ENCODE measurements at places on chromosomes 3 and 15.

- DNase-seq, result no peak
Observed at GRCh38 chr3:197216169-197216860, 82.1 kb downstream of the DLG1 start.

GRCh38 chr3:194418671-194419070 lies 19.6 kb upstream of the GP5 start:
- no peak for DNase-seq

DNA sequence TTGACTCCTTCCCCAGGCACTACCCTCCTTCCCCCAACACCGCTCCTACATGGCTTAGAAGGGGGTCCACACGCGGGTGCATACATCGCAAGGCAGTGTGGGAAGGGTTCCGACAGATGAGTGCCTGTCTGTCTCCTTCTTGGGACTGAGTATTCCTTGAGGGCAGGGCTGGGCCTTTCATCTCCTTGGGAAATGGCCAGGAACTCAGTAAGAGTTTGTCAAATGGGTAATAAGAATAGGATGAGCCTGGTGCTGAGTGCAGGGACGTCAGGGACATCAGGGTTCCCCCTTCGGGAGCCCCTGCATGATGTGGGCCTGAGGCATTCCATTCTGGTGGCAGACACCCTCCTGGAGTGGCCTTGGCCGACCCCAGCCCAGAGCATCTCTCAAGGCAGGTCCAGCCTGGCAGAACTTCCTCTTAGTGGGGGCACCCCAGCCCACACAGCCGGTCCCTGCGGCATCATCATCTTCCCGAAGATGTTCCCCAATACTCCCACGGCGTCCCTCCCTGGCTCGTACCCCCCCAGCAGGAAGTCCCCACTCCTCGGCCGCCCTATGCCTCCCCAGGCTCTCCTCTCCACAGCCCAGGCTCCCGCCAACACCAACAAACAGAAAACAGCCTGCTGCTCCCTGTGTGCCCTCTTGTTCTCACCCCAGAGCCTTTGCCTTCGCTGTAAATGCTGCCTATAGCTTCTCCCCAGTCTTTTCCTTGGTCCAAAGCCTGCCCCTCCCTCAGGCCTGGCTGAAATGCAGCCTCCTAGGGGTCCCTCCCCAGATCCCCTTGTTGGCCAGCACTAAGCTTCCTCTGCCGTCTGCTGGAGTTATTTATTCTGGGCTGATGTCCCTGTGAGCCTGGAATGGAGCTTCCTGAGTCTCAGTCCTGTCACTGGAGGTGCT lies 67.5 kb upstream of the LCTL start:
- DNase-seq, result no peak

DNA sequence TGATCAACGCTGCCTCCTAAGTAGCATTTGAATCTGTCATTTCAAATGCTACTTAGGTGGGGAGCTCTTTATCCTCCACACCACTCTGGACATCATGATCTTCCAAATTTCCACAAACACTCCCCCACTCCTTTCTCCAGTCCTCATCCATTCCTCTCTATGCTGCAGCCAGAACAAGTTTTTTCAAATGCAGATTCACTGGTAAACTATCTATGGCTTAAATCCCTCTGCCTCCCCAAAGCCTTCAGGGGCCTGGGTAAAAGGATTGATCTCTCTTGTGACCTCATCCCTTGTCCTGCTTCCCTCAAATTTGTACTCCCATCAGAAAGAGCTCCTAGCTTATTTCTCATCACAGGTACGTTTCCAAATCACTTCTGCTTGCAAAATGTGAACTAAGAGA lies 1.3 kb upstream of the AEN start:
- DNase-seq, result no peak

DNA sequence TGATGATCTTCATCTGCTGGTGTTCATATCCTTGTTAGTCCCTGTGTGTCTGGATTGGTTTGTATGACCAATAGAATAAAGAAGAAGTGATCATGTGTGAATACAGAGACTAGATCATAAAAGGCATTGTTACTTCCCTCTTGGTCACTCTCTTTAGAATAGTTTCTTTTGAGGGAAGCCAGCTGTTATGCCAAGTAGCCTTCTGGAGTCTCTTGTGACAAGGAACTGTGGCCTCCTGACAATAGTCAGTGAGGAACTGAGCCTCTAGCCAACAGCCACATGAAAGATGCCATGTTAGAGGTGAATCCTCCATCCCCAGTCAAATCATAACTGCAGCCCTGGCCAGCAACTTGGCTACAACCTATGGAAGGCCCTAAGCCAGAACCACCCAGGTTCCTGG lies 63.0 kb upstream of the SMAD3 start:
- DNase-seq, result no peak

DNA sequence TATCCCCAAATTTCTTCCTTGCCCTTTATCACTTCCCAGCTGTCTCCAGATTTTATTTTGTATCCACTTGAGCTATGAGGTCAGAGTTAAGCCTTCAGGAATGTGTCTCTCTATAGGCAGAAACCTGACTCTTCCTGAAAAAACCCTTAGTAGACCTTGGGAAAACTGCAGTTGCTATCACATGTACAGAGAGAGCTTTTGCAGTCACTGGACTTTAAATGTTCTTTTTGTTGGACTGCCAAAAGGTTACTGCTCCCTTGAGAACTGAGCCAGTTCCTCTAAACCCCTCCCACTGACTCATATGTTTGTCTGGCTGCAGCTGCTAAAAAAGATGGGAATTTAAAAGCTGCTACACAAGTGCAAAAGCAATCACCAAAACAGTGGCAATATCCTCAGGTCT lies 169.1 kb upstream of the CCDC54 start:
- DNase-seq, result no peak

All from NCI-H510A (cell line).